ENCODE measurements at places on chromosomes 7 and 10. TPM values are rescaled to one million over a fixed set of nuclear protein-coding genes. Genes with fewer than 3 reads are reported as not detected.

DNA sequence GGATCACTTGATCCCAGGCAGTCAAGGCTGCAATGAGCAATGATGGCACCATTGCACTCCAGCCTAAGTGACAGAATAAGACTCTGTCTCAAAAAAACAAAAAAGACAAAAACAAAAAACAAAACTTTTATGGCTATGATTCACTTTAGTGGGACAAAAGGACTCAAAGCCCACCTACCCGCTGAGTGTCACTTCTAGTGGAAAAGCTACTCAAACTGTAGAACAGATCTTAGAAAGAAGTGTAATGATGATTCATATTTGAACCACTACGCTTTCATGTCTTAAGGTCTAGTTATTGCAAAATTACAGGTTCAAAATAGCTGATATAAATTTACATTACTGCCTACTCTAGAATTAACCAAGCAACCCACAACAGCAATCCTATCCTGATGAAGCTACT is 47.1 kb upstream of the OTUD1 start:
- no peak overlapping the region for H3K27ac ChIP-seq
- no peaks in the 10 kb centered on the region for H3K36me3 ChIP-seq
- H3K4me1 ChIP-seq = no peaks in the 10 kb centered on the region
- H3K27me3 ChIP-seq = peaks cover 3% of the 10 kb centered on the region
- DNase-seq = no peak

- peak overlapping the region; percentile 14 for H3K27ac ChIP-seq
- H3K27me3 ChIP-seq = peaks cover 2% of the 10 kb centered on the region
- H3K36me3 ChIP-seq = peaks cover 17% of the 10 kb centered on the region
Observed at GRCh38 chr7:47568547-47568946, 13.4 kb downstream of the TNS3 start.

GRCh38 chr7:118179191-118179590 is 4.8 kb upstream of the LSM8 start:
- no peaks in the 10 kb centered on the region for H3K27me3 ChIP-seq
- no peak for DNase-seq
- H3K4me1 ChIP-seq = peaks cover 7% of the 10 kb centered on the region

- no peak for DNase-seq
- no peak overlapping the region for H3K4me3 ChIP-seq
- no peaks in the 10 kb centered on the region for H3K27me3 ChIP-seq
- H3K27ac ChIP-seq = no peak overlapping the region
Observed at GRCh38 chr7:140390034-140390433, 8.3 kb downstream of the SLC37A3 start.

Gene FOXP2
- total RNA-seq = 0.10 TPM
